Heart right ventricle (tissue), 16 donors: ENCODE measurements at places on chromosomes 6 and 20. TPM values are rescaled to one million over a fixed set of nuclear protein-coding genes. Genes with fewer than 3 reads are reported as not detected.
A peak's percentile ranks its signal among the peaks of the same experiment; 100 is the strongest.

- no peaks in the 10 kb centered on the region for H3K27me3 ChIP-seq
- H3K36me3 ChIP-seq, result no peaks in the 10 kb centered on the region
- DNase-seq, result no peak
- H3K4me3 ChIP-seq, result no peak overlapping the region
- no peak overlapping the region for H3K27ac ChIP-seq
These were observed 177.0 kb downstream of the ARID1B start for GRCh38 chr6:156954191-156954590.

GRCh38 chr20:57034001-57034400 lies 232.4 kb downstream of the BMP7 start:
- peaks cover 48% of the 10 kb centered on the region for H3K27me3 ChIP-seq
- DNase-seq, result no peak
- no peaks in the 10 kb centered on the region for H3K4me1 ChIP-seq
- no peak overlapping the region for H3K27ac ChIP-seq

GRCh38 chr6:105492706-105493673 lies 90.1 kb upstream of the PREP start:
- H3K4me1 ChIP-seq, result peaks cover 40% of the 10 kb centered on the region
- no peaks in the 10 kb centered on the region for H3K27me3 ChIP-seq
- peak overlapping the region; percentile 65 for H3K27ac ChIP-seq
- no peaks in the 10 kb centered on the region for H3K36me3 ChIP-seq
- H3K4me3 ChIP-seq, result no peak overlapping the region

DNA sequence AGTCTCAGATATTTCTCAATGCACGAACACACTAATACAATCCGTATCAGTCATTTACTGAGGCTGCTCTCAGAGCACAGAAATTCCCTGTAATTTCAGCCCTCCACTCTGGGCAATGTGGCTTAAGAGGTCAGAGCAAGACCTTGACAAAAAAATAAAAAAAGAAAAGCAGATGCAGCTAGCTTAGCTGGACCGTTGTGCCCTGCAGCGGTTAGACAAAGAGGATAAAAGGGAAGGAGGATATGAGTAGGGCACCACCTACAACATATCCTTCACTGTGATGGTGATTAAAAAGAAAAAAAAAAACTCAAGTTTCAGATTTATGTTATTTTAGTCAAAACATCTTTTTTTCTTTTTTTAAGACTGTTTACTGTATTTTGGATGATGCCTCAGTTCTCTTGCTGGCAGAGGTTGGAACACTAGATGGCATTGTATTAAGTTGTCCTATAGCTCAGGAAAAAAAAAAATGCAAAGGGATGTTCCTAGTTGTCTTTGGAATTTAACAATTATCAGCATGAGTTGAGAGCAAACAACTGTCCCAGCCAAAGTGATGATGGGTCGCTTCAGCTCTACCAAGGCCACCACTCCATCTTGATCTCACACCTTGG lies 59.9 kb downstream of the ANKEF1 start:
- no peak overlapping the region for H3K27ac ChIP-seq
- no peak for DNase-seq
- H3K36me3 ChIP-seq, result no peaks in the 10 kb centered on the region
- H3K4me3 ChIP-seq, result no peak overlapping the region

DNA sequence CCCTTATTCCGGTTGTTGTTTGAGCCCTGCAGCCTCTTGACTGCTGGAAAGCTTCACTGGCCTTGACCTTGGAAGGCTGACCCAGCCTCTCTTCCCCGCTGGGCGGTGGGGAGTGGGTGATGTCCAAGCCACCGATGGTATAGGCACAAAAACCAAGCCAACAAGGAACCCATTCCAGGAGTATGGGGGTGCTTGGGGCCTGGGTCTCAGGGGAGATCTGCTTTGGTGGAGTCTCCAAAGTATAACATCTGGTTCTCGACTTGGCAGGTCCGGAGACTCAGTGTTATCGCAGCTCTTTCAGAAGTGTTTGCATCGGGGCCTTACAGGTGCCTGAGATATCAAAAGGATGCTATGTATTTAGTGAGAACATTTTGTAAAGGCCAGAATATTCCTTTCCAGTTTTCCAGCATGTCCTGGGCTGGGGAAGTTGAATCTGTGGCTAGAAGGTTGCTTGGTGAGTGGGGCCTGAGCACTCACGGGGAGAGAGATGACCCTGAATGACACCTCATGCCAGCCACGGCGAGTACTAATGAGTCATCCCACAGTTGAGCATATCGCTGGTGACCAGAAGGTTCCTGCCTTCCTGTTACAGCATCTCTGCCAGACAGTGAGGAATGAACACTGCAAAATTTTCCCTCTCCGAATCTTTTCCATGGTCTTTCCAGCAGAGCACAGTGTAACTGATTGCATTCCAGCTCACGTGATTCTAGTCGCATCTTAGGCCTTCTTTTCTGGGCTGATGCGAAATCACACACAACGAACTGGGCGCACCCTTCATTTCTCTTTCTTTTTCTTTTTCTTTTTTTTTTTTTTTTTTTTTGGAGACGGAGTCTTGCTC lies 133.9 kb downstream of the ZDHHC14 start:
- peak; percentile 38 for DNase-seq
- no peaks in the 10 kb centered on the region for H3K27me3 ChIP-seq
- H3K4me3 ChIP-seq, result no peak overlapping the region
- no peaks in the 10 kb centered on the region for H3K36me3 ChIP-seq
- no peaks in the 10 kb centered on the region for H3K4me1 ChIP-seq

DNA sequence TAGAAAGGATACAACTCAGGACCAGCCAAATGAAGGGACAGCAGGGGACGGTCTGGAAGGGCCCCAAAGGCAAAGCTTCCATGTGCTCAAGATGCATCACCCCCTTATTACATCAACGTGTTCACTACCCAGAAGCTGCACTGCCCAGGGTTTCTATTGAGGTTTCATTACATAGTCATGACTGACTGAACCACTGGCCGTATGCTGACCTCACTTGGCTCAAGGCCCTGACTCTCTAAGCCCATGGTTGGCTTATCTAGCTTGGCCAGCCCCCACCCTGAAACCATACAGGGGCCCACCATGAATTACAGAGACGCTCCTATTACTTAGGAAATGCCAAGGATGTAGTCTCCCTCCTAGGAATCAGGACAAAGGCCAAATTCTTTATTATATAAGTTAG lies 179.4 kb downstream of the FOXC1 start:
- no peak overlapping the region for H3K27ac ChIP-seq
- H3K4me3 ChIP-seq, result no peak overlapping the region
- H3K27me3 ChIP-seq, result no peaks in the 10 kb centered on the region
- no peak for DNase-seq

DNA sequence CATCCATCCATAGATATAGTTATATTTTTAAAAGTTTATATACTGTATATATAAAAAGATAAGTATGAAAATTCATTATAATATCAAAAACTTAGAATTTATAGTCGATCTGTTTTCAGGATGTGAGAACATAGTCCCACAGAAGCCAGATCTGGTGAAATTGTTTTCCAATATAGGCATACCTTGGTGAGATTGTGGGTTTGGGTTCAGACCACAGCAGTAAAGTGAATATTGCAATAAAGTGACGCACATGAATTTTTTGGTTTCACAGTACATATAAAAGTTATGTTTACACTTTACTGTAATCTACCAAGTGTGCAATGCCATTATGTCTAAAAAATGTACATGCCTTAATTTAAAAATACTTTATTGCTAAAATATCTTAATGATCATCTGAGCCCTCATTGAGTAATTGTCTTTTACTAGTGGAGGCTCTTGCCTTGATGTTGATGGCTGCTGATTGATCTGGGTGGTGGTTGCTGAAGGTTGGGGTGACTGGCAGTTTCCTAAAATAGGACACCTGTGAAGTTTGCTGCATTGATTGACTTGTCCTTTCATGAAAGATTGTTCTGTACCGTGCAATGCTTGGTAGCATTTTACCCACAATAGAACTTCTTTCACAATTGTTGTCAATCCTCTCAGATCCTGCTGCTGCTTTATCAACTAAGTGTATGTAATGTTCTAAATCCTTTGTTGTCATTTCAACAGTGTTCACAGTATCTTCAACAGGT lies 29.8 kb downstream of the AIG1 start:
- H3K27me3 ChIP-seq, result no peaks in the 10 kb centered on the region
- H3K36me3 ChIP-seq, result no peaks in the 10 kb centered on the region
- no peak for DNase-seq

DNA sequence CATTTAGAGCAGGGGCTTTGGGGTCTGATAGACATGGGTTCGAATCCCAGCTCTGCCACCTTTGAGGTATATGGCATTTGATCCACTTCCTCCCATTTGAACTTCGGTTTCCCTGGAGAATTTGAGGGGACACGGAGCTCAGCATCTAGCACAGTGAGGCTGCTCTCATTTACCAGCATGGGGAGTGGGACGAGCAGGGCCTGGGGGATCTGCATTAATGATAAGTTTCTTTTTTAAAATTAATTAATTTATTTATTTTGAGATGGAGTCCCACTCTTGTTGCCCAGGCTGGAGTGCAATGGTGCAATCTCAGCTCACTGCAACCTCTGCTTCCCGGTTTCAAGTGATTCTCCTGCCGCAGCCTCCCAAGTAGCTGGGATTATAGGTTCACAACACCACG lies 52.6 kb downstream of the VSTM2L start:
- H3K27me3 ChIP-seq, result peaks cover 7% of the 10 kb centered on the region
- no peaks in the 10 kb centered on the region for H3K4me1 ChIP-seq
- no peak for DNase-seq
- no peaks in the 10 kb centered on the region for H3K36me3 ChIP-seq
- no peak overlapping the region for H3K4me3 ChIP-seq

GRCh38 chr6:123439371-123439770 lies 197.4 kb downstream of the TRDN start:
- H3K27ac ChIP-seq, result peak overlapping the region; percentile 88
- peak overlapping the region; percentile 34 for H3K4me3 ChIP-seq
- H3K27me3 ChIP-seq, result no peaks in the 10 kb centered on the region

DNA sequence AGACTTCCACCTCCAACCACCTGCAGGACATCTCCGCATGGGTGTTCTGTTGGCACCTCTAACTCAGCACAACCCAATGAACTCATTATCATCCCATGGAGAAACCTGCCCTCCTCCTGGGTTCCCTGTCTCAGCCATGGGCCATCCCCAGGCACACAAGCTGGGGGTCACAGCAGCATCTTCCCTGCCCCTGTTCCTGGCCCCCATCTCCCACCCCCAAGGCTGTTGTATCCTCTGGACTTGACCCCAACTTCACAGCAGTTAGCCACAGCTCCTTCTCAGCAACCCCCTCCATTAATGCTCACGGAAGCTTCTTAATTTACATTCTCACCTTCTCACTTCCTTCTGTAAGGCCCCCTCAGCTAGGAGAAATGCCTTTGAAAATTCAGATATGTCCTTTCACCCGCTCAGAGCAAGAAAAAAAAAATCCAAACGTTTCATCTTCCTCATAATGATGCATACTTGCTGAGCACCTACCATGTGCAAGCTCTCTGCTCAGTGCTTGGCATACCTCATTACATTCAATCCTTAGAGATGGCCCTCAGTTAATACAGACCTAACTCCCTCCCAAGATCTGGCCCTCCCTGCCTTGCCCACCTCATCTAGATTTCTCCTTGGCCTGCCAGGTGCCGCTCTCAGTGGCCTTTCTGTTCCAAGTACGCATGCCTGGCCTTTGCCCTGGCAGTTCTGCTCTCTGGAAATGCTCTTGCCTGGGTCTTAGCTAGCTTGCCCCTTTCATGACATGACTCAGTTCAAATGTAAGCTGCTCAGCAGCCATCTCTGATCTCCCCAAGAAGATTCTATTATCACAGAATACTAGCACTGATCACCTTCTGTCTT lies 2.5 kb upstream of the NELFCD start:
- H3K27me3 ChIP-seq, result no peaks in the 10 kb centered on the region
- H3K27ac ChIP-seq, result no peak overlapping the region
- H3K4me1 ChIP-seq, result peaks cover 19% of the 10 kb centered on the region
- no peaks in the 10 kb centered on the region for H3K36me3 ChIP-seq
- H3K4me3 ChIP-seq, result no peak overlapping the region

GRCh38 chr20:10671221-10671918 lies 2.4 kb downstream of the JAG1 start:
- no peaks in the 10 kb centered on the region for H3K27me3 ChIP-seq
- H3K4me1 ChIP-seq, result peaks cover 50% of the 10 kb centered on the region
- DNase-seq, result peak; percentile 68
- H3K4me3 ChIP-seq, result peak overlapping the region; percentile 90
- peak overlapping the region; percentile 99 for H3K27ac ChIP-seq
- peaks cover 28% of the 10 kb centered on the region for H3K36me3 ChIP-seq

DNA sequence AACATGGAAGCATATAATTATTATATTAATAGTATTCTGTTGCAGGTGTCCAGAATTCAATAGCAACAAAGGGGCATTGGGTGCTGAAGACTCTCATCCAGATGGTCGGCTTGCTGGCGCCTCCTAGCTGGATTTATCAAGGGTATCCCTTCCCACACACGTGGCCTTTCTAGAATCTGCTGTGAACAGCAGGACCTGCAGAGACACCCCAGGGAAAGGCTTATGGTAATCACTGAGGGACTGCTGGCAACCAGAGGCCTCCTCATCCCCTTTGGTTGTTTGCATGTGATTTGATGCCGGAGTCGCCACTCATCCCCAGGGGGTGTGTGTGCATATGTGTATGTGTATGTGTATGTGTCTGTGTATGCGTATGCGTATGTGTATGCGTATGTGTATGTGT lies 20.6 kb downstream of the ZFP64 start:
- no peaks in the 10 kb centered on the region for H3K4me1 ChIP-seq
- no peak overlapping the region for H3K27ac ChIP-seq
- H3K4me3 ChIP-seq, result no peak overlapping the region
- H3K36me3 ChIP-seq, result peaks cover 5% of the 10 kb centered on the region
- no peak for DNase-seq
- no peaks in the 10 kb centered on the region for H3K27me3 ChIP-seq

DNA sequence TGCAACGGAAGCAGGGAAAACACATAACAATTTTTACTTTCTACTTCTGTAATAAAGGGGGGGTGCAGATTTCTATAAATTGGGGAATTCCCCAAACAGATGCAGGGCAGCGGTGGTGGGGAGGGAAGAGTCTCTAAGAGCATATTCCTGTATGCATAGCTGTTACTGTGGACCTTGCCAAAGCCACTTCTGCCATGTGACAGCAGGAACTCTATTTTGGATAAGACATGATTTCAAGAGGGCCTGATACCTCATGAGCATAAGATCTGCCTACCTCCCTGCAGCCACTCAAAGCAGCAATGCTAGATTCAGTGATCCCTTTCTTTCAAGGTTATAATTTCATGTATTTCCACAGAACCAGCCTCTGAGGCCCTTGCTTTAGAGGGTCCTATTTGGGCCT lies 86.2 kb upstream of the CNKSR3 start:
- peaks cover 11% of the 10 kb centered on the region for H3K4me1 ChIP-seq
- DNase-seq, result peak; percentile 49
- peak overlapping the region; percentile 79 for H3K27ac ChIP-seq
- no peaks in the 10 kb centered on the region for H3K36me3 ChIP-seq
- H3K27me3 ChIP-seq, result no peaks in the 10 kb centered on the region
- H3K4me3 ChIP-seq, result no peak overlapping the region

Gene KCNQ5
- total RNA-seq, result not detected

Gene SEL1L2
- 0.47 TPM for total RNA-seq

Gene SPEF1
- total RNA-seq, result 0.16 TPM

Gene TRIM10
- total RNA-seq, result not detected

Gene ACTL10
- 0.11 TPM for total RNA-seq

Gene B3GAT2
- not detected for total RNA-seq

Gene ADGRF5
- 63.6 TPM for total RNA-seq

Gene GHRH
- not detected for total RNA-seq
